ENCODE measurements at places on chromosomes 12 and 14.

DNA sequence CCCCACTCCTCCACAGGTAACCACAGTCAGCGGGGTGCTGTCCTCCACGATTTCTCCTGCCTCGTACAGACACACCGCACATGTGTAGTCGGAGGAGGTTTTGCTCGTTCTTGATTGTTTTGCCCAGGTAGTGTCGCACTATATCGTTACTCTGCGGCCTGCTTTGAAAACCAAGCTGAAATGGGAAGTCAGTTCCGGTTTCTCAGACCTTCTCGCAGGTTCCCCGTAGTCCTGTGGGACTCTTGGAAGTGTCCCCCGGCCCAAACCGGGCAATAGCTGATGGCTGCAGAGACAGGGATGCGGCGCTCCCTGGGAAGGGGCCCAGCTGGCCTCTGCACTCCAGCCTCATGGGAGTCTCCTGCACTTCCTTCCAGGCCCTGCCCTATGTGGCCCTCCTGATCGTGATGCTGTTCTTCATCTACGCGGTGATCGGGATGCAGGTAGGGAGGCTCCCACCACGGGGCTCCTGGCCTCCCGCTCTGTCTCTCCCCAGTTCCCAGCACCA lies 141.3 kb upstream of the FKBP4 start:
- DNase-seq, result no peak

- DNase-seq, result no peak
Observed at GRCh38 chr12:19002216-19002615, 127.3 kb upstream of the PLEKHA5 start.

- no peak for DNase-seq
Observed at GRCh38 chr12:44544018-44544417, 332.1 kb downstream of the NELL2 start.

GRCh38 chr14:54121466-54122027 lies 164.9 kb upstream of the BMP4 start:
- DNase-seq, result no peak

DNA sequence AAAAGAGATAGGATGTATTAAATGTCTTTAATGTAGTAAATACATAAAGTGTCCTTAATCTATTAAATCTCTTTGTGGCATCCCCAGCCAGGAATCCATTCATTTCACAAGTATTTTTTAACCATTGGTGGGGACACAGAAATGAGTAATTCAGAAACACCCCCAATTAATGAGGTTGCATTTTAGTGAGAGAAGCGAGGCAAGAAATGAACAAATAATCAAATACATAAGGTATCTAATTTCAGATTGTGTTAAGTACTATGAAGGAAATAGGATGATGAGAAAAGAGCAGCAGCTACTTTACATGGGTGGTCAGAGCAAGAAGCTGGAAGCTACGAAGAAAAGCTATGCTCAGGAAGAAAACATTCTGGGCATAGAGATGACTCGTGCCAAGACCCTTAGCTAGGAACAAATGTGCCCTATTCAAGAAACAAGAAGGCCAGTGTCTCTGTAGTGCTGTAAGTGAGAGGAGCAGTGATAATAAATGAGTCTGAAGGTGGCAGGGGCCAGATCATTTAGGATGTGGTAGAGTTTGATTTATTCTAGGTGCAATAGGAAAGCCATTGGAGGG lies 60.5 kb upstream of the IGF1 start:
- no peak for DNase-seq

GRCh38 chr12:82008251-82008650 lies 249.1 kb upstream of the PPFIA2 start:
- no peak for DNase-seq

DNA sequence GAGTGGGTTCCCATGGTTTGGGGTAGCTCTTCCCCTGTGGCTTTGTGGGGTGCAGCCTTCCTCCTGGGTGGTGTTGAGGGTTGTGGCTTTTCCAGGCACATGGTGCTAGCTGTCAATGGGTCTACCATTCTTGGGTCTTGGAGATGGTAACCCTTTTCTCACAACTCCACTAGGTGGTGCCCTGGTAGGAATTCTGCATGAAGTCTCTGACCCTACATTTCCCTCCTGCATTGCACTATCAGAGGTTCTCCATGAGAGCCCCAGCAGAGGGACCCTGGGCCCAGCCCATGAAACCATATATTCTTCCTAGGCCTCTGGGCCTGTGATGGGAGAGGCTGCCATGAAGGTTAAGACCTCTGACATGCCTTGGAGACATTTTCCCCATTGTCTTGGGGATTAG lies 1093.3 kb downstream of the SLC16A7 start:
- no peak for DNase-seq

Data from T-helper 2 cell (primary cell).